ENCODE measurements at places on chromosomes 5 and 9.

DNA sequence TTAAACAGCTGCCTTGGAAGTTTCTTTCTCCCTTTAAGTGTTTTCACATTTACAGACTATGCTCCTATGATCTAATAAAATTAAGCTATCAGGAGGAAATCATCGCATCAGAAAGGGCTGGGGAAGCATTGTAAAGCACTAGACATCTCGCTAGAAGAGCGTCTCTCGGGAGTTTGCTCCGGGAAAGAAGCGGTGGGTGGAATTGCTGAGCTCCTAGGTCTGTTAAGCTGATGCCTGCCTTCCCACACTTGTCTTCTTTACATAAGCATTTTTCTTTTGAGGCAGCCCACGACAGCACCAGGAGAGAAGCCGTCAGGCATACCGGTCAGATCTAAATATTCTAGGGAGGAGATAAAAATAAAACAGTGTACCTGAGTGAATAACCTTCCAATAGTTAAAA, 541.7 kb upstream of the TUSC1 start:
- DNase-seq: no peak

DNA sequence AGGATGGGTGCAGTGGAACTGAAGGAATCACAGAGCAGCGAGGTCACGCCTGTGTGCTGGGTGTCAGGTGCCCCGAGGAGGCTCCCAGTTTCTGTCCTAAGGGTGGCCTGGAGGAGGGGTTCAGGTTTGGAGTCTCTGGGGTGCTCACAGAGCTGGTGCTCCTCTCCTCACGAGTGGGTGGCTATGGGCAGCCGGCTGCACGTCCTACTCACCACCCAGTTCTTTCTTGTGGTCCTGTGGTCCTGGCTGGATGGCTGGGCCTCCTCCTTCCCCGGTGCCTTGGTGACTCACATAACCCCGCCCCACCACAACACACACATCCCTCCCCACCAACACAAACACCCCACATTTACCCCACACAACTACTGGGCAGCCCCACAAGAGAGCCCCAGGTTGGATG, 9.9 kb upstream of the PTGS1 start:
- peak; percentile 41 for DNase-seq

DNA sequence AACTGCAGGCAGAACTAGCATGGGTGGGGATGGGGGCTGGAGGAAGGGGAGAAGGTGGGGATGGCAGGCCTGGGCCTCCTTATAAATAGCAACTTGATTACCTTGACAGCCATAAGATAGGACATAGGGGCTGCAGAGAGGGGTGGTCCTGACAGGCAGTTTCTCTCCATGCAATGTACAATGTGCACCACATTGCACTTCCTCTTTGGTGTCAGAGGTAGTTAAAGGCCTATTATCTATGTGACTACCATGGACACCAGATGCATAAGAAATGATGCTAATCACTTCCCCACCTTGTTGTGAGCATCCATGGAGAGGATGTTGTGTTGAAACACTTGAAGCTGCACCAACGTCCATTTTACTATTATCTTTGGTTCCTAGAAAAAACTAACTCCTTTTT, 20.2 kb upstream of the SUB1 start:
- DNase-seq: no peak

DNA sequence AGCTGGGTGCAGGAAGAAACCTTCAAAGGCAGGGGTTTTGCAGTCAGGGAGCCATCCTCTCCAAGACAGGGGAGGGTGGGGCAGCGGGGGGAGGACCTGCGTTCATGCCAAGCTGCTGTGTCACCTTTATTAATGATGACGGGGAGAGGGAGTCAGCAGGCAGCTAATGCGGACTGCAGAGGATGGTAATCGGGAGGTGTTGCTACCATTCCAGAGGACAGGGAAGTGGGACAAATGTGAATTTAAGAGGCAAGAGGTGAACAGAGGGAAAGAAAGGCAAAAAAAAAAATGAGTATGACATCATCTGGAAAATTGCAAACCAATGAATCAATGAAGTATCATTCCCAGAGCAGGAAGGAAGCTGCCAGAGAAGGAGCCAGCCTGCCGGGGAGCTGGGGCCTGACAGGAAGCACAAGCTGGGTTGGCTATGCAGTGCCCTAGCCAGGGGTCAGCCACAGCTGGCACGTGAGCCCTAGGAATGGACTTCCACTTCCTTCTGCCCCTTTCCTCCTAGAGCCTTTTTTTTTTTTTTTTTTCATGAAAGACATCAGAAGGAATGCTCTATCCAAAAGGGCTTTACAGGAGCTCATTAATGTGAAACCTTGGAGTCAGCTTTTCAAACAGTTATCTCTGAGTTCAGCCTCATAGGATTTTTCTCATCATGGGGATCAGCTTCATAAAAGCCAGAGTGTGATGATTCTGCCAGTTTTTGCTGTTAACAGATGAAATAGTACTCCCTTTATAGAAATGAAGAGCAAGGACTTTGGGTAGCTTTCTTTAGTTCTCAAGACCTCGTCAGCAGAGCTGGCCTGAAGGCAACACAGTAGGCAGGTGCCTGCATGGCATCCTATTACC, 9.2 kb downstream of the INSYN2B start:
- DNase-seq: peak; percentile 66

- DNase-seq: no peak
Observed at GRCh38 chr5:137226081-137226480, 273.0 kb downstream of the SPOCK1 start.

DNA sequence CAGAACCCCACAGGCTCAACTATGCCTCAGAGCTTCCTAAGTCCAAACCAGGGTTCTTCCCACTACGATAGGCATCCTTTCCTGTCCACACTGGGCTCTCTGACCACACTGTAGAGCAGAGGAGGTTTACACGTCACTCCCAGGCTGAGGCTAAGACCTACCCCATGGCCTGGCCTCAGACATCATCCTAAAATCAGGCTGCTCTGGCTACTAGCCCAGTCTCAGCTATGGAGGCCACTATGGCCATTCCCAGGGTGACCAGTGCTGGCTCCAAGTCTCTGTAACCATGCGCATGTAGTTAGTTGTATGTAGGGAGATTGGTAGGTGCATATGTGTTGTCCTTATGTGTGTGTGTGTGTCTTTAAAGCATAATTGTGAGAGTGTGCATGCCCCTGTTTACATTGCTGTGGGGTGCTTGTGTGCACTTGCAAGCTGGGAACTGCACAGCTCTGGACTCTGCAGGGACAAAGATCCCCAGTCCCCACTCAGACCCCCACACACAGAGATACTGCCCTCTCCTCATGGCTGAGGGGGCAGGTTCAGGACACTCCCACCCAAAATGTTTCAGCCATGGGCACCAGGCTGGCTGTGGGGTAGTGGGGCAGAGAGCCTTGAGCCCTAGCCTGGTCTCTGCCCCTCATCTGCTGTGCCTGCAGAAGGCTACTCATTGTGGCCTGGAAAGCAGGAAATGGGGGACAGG, 12.3 kb downstream of the PDLIM4 start:
- no peak for DNase-seq

DNA sequence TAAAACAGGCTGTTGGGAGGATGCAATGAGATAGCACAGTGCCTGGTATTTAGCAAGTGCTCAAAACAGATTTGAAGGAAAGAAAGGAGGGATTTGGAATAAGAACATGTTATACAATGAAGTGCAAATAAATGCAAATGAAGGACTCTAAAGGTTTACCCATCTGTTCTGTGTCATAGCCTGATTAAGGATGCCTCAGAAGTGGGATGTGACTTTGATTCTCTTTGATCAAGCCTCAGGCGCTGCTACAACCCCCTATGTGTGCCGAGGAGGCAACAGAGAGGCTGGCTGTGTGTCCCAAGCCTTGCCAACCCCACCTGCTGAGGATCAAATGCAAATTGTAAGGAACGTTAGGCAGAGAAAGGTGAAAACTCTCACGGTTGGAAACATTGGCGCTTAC, 27.2 kb downstream of the GGTA1 start:
- no peak for DNase-seq

- DNase-seq: peak; percentile 6
Observed at GRCh38 chr9:81318571-81318970, 370.8 kb downstream of the TLE1 start.

GRCh38 chr5:11902201-11902619, 2.0 kb downstream of the CTNND2 start:
- no peak for DNase-seq

DNA sequence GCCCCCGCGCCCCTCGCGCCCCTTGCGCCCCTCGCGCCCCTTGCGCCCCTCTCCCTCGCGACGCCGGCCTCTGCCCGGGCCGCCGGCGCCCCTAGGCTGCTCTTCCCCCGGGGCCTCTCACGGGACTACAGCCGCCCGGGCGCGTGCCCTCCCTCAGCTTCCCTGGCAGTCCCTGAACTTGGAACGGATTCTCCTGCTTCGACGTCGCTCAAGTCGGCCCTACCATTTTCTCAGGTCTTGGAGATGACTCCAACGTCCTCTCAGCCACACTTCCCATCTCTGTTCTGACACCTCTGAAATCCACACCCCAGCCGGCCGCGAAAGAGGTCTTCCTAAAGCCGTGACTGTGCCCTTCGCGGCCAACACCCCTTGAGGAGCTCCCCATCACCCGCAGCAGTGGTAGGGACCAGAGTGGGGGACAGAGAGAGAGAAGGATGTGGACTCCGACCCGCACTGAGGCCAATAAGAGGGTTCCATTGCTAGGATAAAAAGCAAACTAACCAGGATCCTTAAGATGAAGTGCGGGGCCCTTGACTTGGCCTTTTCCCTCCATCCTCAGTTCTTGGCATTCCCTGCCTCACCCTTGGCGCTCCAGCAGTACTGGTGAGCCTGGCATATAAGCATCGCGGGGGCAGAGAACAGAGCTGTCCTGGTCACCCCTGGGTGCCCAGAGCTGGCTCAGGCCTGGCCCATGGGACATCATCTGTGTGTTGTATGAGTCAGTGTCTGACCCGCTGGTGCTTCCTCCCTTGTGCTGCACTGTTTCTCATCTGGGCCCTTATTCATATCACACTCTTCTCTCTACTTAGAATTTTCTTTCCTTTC, 38.6 kb upstream of the GARNL3 start:
- DNase-seq: no peak

GRCh38 chr5:92424785-92425426, 1041.8 kb upstream of the ARRDC3 start:
- no peak for DNase-seq

DNA sequence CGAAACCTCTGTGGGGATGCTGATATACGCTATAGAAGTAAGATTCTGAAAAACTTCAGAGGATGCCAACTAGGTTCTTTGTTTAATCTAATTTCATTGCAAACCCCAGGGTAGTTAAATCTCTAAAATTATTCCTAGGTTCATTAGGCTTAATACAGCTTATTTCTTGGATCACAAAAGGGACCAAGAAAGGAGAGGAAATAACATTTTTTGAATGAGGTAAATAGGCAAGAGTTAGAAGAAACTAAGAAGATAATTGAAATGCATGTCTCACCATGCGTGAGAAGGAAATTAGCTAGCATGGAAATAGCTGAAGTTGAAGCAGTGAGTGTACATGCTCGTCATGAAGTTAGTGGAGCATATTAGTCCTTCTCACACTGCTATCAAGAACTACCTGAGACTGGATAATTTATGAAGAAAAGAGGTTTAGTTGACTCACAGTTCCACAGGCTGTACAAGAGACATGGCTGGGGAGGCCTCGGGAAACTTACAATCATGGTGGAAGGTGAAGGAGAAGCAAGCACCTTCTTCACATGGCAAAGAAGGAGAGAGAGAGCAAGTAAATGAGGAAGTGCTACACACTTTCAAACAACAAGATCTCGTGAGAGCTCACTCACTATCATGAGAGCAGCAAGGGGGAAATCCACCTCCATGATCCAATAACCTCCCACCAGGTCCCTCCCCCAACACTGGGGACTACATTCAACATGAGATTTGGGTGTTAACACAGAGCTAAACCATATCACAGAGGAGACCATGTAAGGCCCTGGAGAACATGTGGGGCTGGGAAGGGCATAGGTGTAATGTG, 125.1 kb upstream of the OSMR start:
- no peak for DNase-seq

DNA sequence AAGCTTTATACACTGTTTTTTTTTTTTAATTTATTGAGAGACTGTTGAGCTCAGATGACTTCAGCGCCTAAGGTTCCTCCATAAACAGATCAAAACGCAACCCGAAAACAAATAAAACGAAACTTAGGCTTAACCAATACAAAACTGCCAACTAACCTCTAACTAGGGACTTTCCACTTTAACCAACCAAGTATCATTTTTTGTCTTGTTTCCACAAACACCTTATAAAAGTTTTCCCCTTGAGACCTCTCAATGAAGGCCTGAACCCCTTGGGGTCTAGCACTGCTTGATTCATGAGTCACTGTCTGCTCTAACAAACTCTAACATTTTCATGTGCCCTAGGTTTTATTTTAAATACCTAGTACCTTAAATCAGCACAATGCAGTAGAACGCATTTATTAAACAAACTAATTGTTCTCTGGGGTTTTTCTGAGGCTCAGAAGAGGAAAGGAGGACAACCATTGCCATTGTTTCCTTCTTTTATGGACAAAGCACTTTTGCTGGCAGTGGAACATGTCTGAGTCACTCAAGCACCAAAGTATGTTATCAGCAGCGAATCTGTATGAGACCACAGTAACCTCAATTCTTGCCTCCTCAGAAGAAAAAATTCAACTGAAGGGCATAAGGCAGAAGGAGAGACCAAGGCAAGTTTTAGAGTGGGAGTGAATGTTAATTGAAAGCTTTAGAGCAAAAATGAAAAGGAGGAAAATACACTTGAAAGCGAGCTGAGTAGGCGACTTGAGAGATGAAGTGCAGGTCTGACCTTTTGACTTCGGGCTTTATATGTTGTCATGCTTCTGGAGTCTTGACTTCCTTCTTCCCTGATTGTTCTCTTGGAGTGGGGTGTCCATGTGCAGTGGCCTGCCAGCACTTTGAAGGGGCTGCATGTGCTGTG, 97.7 kb upstream of the HCN1 start:
- DNase-seq: no peak

DNA sequence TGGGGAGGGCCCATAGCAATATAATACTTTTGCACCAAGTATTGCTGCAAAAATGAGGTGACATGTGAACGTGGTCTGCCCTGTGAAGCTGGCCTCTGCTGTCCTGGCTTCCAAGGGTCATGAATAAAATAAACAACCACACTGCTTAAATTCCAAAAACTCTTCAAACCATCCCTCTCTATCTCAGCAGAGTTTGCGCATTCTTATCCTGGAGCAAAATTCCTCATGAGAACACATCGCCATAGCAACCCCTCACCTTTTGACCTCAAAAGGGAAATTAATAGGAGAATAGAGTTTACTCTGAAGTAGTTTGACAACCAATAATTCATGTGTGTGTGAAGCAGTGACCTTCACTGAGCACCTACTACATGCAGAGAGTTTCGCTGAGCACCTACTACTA, 342.9 kb downstream of the SPOCK1 start:
- no peak for DNase-seq

DNA sequence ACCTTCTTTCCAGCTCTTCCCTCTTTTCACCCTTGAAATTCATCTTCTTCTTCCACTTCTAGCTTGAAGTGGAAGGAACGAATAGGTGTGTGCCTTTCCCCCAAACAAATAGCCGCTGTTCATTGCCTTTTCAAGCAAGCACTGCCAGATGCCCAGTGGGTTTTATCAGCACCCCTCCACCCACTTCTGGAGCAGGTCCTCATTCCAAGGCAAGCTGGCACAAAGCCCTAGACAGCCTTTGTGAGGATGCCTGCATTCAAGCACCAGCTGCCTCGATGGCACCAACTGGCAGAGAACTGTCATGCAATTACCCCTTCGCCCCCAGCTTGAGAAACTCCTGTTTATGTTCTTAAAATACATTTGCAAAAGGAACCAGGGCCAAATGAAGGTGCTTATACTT, 36.5 kb downstream of the SERINC5 start:
- no peak for DNase-seq

GRCh38 chr5:89309268-89309667, 426.3 kb upstream of the MEF2C start:
- DNase-seq: no peak

- DNase-seq: no peak
Observed at GRCh38 chr5:181171782-181172181, 24.4 kb downstream of the OR2V2 start.
